ENCODE measurements at places on chromosomes 2 and 18.

DNA sequence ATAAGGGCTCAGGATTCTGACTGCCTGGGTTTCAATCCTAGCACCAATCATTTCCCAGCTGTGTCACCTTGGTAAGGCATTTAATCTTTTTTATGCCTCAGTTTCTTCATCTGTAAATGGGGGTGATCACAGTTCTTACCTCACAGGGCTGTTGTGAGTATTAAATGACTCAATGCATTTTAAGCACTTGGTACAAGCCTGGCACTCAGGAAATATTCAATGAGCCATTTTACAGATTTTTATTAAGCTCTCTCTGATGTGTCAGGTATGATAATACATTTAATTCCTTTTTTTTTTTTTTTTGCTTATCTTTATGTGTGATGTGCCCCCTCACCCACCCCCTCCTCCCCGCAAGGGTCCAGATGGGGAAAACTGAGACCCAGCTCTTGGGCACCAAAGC, 12.0 kb downstream of the SPEG start:
- DNase-seq = no peak

- no peak for DNase-seq
Observed at GRCh38 chr2:158031371-158031770, 70.3 kb upstream of the UPP2 start.

DNA sequence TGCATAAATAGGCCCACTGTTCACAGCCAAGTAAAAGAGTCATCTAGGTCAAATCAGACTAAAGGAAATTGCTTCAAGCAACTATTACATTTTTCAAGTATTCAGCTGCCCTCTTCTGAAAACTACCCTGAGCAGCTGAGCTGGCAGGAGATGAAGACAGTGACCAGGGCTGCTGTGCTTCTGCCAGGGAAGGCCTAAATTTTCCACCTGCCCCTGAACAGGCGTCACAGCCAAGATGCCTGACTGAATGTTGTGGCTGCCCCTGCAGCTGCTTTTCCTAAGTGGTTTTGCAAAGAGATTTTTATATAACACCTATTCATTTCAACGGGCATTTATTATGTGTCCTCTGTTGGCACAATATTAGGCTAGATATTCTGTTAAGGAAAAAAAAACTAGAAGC, 96.7 kb upstream of the RPE start:
- DNase-seq = no peak

- DNase-seq = no peak
Observed at GRCh38 chr2:219676586-219676985, 49.2 kb downstream of the SLC4A3 start.

DNA sequence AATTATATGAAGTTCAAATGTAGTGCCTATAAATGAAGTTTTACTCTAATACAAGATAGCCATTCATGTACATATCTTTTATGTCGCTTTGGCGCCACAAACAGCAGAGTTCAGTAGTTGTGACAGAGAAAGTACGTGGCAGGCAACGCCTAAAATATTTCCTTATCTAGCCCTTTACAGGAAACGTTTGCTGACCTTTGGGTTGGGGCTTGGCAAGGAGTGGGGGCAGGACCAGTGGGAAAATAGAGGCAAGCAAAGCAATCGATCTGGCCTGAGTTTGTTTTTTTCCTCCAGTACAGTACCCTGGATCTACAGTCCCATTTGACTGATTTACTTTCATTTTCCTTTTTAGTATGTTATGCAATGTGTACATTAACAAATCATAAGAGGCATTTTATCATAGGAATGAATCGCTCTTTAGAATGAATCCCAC, 13.1 kb downstream of the CCDC68 start:
- no peak for DNase-seq

DNA sequence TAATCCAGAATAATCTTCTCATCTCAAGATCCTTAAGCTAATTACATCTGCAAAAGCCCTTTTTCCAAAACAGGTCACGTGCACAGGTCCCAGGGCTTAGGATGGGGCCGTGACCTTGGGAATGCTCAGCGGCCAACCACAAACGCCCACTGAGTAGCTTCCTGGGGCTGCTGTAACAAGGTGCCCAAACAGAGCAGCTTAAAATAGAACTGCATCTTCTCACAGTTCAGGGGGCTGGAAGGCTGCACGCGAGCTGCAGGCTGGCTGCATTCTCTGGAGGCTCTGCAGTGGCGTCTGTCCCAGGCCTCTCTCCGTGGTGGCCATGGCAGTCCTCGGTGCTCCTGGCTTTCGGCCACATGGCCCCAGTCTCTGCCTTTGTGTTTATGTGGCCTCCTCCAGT, 31.9 kb downstream of the ADI1 start:
- DNase-seq = peak; percentile 50

GRCh38 chr2:127753374-127753773, 52.1 kb downstream of the SFT2D3 start:
- DNase-seq = no peak

DNA sequence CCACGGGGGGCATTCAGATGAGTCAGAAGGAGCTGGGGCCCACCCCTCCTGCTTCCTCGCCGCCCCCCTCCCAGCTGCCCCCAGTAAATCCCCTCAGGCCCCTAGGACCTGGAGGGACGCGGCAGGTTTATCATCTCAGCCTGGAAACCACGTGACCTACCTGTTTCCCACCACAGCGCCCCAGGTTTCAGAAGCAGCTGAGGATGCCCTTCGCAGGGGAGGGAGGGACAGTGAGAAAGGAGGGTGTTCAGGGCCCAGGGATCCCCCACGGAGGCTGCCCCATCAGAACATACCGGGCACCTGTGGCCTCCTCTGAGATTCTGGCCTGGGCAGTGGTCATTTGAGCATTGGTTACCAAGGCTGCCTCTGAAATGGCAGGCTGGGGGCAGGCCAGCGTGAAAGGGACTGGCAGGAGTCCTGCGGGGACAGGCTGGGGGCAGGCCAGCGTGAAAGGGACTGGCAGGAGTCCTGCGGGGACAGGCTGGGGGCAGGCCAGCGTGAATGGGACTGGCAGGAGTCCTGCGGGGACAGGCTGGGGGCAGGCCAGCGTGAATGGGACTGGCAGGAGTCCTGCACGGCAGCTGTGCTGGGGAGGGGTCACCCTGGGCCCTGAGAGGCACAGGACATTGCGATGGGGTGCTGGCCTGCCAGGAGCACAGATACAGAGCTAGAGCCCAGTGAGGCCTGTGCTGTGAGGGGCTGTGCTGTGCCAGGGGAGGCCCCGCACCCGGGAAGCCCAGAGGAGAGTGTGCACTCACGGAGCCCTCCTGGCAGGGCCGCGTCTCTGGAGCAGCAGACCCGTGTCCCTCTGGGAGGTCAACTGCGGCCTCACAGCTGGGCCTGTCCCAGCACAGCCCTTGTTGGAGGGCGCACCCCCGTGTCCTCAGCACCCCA, 1.6 kb downstream of the NEU4 start:
- DNase-seq = peak; percentile 35

- no peak for DNase-seq
Observed at GRCh38 chr2:203740871-203741281, 34.4 kb downstream of the CD28 start.

DNA sequence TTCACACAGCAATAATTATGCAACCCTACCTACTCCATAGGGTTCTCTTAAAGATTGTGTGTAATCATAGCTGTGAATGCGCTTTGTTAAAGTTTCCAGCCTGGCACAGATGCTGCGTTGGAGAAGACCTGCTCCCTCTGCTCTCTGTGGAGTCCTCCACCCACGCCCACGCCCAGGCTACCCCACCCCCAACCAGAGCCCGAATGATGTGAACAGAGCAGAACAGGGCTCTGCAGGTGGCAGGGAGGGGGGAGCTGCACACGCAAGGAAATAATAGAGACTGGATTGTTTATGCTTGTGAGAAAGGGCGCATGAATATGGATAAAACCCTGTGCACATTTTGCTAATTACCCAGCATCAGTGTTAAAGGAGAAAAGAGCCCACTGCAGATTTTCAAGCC, 447.5 kb downstream of the BCL11A start:
- DNase-seq = no peak

GRCh38 chr2:7593360-7593759, 676.1 kb downstream of the RNF144A start:
- no peak for DNase-seq

GRCh38 chr18:79227621-79228020, 158.4 kb downstream of the ATP9B start:
- no peak for DNase-seq

- no peak for DNase-seq
Observed at GRCh38 chr2:27309651-27310050, 1.4 kb upstream of the UCN start.

- no peak for DNase-seq
Observed at GRCh38 chr2:43430489-43430888, 165.3 kb downstream of the THADA start.

- DNase-seq = no peak
Observed at GRCh38 chr2:230678018-230678417, 34.6 kb upstream of the CAB39 start.

DNA sequence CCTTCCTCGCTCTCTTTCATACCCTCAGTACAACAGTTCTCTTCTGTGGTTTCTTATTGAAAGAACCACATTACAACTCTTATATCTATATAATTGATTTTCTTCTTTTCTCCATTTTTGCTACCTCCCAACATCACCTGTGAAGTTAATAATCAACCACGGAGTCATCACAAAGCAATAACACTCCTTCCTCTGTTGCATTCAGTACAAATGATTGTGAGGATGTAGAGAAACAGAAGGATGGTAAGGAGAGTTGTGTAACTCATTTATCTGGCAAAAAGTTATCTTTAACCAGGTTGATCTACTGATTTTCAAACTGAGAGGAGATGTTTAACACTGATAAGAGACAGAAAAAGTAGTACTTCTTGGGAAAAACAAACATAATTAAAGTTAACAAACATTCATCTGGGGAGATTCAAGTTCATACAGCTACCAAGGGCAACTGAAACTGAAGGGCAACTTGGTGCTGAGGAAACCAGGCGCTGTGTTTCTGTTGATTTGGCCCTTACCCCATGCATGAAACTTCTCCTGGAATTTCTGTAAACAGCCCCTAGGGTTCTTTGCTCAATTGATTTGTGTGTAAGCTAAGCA, 14.2 kb downstream of the IDH1 start:
- no peak for DNase-seq

Data from heart right ventricle (tissue), 16 donors.